Skin of body (tissue), 3 donors: ENCODE measurements at places on chromosomes 4 and X.

- DNase-seq, result no peak
Measured at GRCh38 chr4:182238355-182238931, 4.8 kb upstream of the TENM3 start.

DNA sequence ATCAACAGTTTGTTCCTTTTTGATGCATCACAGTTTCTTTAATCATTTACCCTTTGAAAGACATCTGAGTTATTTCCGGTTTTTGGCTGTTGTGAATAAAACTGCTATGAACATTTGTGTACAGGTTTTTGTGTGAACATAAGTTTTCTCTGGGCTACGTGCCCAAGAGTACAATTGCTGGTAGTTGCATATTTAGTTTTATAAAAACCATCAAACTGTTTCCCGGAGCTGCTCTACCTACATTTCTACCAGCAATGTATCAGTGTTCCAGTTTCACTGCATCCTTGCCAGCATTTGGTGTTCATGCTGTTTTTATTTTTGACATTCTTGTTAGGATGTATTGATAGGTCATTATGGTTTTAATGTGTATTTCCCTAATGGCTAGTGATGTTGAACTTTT, 17.3 kb downstream of the KDM6A start:
- DNase-seq, result no peak

DNA sequence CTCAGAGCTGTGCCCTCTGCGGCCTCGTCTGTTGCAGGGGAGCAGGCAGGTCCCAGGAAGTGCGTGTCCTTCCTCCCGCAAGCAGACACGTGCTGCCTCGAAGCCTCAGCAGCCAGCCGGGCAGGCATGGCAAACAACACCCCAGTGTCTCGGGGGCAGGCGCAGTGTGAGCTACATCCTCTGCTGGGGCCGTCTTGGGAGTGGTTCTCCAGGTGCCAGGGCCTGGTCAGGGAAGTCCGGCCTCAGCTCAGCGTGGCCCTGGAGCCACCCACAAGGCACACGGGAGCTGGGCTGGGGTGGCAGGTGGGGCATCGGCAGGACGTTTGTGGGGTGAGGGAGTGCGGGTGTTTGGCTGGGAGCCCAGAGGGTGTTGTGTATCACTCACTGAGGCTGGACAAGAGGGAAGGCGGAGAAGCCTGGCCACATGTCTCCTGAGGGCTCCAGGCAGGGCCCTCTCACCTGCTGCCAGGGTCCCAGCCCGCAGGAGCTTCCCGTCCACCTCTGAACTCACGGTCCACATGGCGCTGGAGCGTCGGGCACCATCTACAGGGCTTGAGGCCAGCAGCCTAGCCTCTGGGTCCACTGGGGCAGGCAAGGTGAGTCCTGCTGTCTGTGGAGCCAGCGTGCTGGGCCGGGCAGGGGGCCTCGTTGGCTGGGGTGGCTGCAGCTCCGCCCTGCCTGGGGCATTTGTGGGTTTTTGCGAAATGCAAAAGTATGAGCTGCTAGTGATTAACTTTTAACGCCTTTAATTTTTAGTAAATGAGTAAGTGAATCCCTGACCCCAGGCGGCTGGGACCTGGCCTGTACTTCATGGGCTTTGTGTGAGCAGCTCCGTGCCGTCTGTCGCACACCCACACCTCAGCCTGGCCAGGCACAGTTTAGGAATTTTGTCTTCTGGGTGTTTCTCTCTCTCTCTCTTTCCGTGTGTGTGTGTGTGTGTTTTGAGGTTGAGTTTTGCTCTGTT, 17.3 kb upstream of the UVSSA start:
- no peak for DNase-seq

DNA sequence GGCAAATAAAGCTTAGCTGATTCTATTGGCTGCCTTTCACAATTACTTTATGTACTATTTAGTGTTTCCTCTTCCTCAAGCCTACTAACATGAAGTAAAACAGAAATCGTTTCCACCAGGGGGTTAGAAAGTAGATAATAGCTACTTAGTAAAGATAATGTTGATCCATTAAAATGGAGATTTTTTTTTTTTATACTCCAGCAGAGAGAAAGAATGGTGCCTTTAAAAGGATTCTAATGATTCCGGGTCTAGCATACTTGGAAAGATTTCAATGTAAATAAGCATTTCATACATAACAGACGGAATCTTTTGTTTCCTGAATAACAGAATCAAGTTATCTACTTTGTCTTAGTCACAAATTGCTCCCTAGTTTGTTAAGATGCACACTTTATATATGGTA, 37.1 kb downstream of the GK start:
- DNase-seq, result no peak

DNA sequence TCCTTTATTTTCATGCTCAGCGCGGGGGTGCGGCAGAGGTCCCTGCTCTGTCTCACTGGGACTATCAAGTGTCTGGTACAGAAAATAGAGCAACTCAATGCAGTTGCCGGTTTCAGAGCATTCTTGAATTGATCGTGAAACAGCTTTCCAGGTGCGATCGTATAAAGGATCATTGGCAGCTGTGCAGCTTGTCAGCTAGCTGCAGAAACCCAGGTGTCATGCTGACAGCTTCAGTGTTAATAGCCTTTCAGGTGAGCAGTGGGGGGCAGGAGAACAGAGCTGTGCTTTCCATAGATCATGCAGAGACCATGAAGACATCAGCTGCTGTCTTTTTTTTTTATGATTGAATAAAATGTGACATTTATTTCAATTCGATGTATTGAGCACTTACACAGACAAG, 583.9 kb downstream of the NLGN4X start:
- no peak for DNase-seq

DNA sequence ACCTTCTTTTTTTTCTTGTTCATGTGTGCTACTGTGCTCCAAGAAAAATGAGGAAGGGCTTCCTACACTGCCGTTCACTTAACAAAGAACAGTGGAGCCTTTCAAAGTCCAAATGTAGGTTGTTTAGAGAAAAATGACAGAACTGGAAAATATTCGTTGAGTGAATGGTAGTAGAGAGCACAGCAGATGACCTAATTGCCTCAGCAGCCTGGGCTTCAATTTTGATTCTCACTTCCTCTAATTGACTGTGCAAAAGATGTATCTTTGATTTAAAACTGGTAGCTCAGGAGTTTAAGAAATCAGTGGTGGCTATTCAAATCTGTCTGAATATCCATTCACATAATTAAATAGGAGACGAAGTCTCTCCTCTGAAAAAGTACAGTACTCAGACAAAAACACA, 5.2 kb downstream of the NLGN4X start:
- no peak for DNase-seq

- DNase-seq, result no peak
Measured at GRCh38 chr4:95071851-95072250, 314.1 kb downstream of the BMPR1B start.

GRCh38 chr4:164320847-164321246, 433.1 kb upstream of the SMIM31 start:
- DNase-seq, result no peak

GRCh38 chr4:91961504-91961903, 342.3 kb upstream of the GRID2 start:
- no peak for DNase-seq

GRCh38 chr4:185738038-185738552, 73.9 kb downstream of the SORBS2 start:
- DNase-seq, result peak; percentile 39

DNA sequence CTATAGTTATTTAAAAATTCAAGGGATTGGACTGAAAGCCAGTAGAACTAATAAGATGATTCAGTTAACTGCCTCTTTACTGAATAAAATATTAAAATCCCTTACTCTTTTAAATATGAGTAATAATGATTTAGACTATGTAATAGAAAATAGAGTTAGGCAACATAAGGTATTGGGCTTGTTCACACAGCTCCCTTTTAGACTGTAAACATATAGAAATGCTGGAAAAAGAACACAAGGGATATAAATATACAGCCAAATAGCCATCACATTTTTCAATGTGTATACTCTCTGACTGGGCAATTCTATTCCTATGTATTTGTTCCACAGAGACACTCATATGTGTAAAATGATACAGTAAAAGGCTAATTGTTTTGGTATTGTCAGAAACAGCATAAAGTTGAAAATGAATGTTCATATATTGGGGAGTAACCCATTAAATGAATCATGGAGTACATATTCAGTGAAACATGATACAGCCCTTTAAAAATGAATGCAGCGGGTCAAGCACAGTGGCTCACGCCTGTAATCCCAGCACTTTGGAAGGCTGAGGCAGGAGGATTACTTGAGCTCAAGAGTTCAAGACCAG, 129.8 kb downstream of the TBC1D19 start:
- DNase-seq, result no peak
